NCI-H526 treated with DMSO at 0.1 percent for 48 hours (cell line): ENCODE measurements at places on chromosomes 7 and 10.

DNA sequence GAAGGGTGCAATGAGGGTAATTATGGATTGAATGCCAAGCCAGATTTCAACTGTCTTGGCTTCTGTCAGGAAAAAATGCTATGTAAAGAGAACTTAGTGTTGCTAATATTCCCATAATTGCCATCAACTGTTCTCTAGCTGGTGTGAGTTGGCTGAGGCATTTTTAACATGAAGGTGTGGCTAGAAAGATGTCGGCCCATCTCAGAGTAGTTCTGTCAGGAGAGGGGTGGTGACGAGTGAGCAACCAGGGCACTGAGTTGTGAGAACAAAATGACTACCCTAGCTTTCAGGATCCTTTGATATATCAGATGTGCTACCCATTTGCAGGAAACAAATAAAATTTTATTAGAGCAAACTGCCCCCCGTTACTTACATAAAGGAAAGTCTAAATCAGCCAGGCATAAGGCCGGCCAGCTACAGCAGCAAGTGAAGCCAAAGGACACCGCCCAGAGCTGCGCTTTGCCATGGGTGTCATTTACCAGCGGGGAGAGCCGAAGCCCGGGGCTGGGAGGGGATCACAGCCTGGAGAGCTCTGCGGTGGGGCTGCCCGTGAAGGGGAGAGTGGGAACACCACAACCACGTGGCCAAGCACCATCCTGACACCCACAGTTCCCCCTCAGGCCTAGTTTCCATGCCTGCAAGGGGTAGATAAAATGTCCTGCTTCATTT lies 141.4 kb downstream of the ICA1 start:
- DNase-seq = no peak

- no peak for DNase-seq
These were observed 6.1 kb upstream of the COA1 start for GRCh38 chr7:43735403-43735801.

DNA sequence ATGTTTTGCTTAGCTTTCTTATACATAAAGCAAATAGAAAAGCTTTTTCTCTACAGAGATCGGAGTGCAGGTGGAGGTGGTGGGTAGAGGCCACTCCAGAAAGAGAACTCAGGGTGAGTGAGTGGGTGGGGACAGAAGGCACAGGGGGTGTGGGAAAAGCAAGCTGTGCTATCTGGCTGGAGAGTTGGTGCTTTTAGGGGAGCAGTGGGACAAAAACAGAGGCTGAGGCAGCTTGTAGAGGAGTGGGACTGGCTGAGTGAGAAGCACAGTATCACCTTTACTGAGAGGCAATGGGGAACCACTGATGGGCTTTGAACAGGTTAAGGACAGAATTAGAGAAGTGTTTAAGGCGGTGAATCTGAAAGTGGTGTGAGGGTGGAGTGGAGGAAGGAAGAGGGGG lies 275.3 kb downstream of the TCF7L2 start:
- no peak for DNase-seq

DNA sequence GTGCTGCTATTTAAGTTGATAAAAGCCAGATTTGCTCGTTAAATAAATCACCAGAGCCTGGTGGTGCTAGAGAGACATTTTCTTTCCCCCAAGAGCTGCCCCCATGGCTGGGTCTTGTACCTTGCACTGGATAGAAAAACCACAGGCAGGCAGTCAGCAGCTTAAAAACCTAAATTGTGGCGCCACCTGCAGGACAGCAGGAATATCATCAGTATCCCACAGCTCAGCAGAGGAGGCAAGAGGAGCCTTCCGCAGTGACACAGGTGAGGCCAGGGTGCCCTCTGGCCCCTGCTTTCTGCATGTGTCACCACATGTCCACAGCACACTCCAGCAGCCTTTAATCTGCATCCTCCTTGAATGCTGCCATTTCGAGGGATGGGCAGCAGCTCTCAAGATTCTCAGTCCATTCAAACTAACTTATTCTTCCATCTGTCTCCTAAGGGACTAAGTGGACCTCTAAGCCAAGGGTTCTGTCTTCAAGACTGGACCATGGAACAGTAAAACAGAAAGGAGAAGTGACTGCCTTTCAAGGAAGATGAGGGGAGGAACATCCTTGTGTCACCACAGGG lies 4.5 kb upstream of the PLXNA4 start:
- peak; percentile 66 for DNase-seq

- DNase-seq = no peak
These were observed 21.3 kb upstream of the AMZ1 start for GRCh38 chr7:2666588-2667250.

DNA sequence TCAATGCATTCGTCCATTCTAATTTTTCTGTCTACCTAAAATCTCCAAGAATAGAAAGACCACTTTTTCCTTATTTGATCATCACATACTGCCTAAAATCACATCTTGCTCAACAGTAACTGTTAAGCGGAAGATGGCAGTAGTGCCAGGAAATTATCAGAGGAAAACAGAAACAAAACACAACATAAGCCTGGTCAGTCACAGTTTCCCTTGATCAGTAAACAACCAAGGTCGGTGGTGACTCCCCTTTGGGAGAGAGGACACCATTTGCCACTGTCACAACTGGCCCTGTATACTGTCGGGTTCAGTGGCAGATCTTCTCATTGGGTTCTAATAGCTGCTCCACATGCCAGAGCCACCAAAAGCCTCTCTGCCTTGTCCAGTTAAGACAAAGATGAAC lies 106.6 kb downstream of the PLXNA4 start:
- DNase-seq = no peak
